ENCODE measurements at places on chromosomes 11 and 22.

GRCh38 chr11:18313965-18314763 is 7.8 kb downstream of the HPS5 start:
- no peak for DNase-seq

DNA sequence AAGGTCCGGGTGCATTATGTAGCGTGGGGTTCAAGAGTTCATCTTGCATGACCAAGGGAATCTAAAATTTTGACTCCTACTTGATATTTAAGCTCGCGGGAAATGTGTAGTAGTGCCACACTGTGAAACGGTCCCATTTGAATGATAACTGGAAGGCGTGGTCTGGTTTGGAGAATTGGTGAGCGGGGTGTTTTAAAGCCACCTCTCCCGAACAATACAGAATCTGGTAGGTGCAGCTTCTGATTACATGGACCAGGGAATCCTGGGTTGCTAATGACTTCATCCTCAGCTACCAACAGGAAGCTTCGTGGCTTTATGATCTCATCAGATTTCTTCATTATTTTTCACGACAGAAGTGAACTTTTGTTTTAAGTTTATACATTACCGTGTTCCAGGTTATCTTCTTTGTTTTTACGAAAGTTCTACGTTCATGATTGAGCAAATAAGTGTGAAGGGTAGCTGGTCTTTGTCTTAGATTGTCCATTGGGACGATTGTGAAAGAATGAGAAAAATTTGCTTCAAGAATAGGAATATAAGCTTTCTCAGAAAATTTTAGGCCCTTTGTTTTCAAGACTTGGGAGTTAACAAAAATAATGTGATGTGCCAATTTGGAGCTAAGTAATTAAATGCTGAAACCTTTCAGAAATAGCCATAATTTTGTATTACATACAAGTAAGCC is 1.7 kb downstream of the QSER1 start:
- no peak for DNase-seq

DNA sequence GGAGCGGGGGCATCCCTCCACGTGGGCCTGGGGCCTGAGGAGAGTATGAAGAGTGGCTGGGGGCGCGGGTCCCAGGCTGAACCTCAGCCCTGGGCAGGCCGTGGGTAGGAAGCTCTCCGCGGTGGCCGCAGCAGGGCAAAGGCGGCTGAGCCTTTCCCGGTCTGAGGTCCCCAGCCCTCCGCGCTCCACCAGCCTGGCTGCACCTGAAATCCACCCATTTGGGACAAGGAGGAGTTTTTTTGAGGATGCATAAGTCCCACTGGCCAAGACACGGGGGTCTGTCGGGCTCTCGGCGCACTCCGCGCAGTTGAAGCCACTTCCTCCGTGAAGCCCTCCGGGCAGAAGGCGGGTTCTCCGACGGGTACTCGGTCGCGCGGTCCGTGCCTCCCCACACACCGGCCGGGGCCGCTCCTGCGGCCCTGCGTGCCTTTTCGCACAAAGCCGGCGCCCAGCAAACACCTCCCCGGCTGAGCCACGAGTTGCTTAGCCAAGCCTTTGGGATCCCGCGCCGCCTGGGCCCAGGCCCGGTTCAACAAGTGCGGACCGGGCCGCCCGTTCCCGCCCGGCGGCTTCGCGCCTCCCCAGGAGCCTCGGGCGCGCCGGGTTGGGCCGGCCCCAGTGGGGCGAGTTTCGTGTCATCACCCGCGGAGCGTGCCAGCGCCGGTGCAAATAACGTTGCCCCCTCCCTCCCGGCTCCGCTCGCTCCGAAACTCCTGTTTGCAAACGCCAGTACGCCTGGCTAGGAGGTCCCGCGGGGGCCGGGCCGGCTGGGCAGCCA is 666 bp upstream of the OVOL1 start:
- no peak for DNase-seq

- DNase-seq: no peak
These were observed 51.2 kb upstream of the BIRC3 start for GRCh38 chr11:102266099-102266498.

DNA sequence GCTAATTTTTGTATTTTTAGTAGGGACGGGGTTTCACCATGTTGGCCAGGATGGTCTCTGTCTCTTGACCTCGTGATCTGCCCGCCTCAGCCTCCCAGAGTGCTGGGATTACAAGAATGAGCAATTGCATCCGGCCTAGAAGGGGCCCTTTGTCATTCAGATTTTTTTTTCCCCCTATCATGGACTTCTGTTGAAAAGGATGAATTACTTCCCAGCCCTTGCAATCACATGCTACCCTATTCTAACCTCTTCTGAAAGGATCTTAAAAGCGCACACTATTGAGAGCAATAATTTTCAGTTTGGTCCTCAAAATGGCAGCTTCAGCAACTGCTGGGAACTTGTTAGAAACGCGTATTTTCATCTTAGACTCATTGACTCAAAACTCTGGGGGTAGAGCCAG is 575.6 kb upstream of the KIRREL3 start:
- DNase-seq: no peak

DNA sequence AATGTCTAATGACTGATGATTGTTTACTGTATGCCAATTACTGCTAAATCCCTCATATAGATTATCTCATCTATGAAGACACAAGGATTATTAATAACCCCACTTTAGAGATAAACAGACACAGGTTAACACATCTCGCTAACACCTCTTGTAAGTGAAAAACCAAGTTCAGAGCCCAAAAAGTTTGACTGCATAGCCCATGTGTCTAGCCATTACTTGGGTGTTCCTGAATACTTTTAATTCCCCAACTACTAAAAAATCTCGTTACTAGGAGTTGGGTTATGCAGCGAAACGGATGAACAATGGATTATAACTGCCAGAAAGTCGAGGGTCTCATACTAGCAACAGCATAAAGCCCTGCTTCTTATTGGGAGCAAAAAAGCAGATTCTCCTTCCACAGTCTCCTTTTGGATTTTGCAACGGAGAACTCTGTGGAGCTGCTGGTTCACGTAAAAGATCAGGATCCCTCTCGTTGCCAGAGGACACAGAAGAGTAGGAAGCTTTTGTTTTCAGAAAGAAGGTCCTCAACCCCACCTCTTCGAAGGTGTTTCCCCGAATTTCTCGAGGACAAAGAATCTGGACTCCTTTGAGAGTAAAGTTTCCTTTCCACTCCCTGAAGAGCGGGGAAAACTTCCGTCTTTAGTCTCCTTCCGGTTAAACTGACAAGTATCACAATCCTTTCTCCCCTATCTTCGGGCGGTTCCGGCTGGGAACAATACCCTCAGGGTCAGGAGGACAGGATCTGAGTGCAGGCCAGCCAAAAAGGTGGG is 979 bp downstream of the ZBED5 start:
- no peak for DNase-seq

DNA sequence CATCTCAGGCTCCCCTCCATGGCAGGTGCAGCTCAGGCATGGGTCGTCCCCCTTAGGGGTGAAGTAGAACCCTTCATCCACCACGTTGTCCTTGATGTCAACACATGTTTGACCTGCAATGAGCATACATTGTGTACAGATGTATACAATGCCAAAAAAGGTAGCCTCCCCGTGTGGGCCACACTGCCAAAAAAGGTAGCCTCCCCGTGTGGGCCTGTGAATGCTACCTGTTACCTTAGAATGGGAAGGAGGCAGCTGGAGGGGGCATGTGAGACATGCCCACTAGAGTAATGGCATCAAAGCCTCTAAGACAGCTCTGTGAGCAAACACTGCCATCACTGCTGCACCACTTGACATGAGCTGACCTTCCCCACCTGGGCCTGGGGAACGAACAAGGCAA is 73.7 kb downstream of the DGCR2 start:
- no peak for DNase-seq

DNA sequence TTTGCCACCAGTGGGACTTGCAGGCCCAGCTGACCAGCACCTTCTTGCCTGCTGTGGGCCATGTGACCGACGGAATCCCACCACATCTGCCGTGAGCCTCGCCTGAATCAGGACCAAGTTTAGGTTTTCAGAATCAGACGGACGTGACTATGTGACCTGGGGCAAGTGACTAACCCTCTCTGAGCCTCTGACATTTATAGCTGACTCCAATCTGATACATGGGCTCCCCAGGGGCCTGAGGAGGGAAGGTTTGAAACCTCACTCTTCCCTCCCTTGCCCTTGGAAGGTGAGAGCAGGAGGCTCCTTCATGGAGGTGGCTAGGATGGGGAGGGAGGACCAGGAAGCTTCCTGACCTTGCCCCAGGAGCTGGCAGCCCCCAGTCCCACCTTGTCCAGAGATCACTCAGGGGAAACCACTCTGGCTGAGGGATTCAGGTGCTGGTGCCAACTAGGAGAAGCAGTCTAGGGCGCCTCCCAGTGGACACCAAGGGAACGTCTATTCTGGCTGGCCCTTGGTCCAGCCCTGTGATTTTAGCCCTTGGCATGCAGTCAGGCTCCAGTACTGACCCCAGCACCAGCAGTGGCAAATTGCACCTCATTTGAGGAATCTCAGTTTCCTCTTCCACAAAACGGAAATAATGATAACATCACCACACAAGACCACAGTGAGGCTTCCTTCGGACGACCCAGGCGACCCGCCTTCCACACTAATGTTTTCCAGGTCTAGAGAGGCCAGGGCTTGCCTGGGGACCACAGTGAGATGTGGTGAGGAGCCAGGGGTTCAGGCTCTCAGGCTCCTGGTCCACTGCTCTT is 47.2 kb upstream of the SYT7 start:
- DNase-seq: no peak

- no peak for DNase-seq
These were observed 12.2 kb downstream of the OR8D1 start for GRCh38 chr11:124301548-124301947.

All from mesenteric fat pad (tissue), 1 donor.